Fibroblast of pulmonary artery (primary cell): ENCODE measurements at places on chromosomes 12 and 14.
A peak's percentile ranks its signal among the peaks of the same experiment; 100 is the strongest.

GRCh38 chr12:19031032-19031431 is 98.5 kb upstream of the PLEKHA5 start:
- DNase-seq, result peak; percentile 78

DNA sequence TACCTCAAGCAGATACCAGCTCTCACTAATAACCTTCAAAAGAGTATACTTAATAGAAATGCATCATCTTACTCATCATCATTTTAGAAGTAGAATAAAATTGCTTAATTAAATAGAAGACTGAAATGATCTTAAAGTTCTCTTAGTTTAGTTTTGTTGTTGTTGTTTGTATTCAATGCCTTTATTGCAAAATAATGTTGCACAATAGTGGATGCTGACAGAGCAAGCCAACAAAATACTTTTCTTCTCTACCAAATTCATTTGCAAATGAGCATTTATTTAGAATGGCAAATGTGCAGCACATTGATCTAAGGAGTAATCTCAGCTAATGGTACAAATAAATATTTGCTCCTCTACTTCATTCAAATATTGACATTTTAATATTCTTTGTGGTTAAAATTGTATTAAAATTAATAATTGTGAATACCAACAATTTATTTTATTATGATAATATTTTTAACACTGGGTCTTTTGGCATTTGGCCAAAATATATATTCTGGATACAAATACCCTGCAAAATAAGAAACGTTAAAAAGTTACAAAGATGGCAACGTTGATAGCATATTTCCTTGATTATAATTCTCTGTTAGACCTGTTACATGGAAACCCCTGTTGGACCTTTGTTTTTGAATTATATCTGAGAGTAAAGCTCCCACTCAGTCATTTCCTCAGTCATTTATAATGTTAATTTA is 496.1 kb downstream of the RERGL start:
- DNase-seq, result no peak

DNA sequence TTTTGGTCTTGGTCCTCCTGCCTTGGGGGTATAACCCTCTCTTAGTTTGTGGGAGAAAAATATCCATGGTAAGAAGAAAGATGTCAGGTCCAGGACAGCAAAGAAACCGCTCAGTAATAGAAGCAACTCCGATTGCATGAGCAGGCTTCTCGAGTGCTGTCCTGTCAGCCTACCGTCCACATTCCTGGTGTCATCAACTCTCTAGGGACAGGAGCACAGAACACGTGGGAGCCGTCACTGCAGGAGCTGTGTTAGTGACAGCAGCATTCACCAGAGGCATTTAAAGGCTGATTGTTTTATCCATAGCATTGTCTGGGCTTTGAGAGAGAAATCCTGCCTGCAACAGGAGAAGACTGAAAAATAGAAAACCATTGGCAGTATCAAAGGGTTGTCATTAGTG is 244.2 kb downstream of the CACNA1C start:
- no peak for DNase-seq

DNA sequence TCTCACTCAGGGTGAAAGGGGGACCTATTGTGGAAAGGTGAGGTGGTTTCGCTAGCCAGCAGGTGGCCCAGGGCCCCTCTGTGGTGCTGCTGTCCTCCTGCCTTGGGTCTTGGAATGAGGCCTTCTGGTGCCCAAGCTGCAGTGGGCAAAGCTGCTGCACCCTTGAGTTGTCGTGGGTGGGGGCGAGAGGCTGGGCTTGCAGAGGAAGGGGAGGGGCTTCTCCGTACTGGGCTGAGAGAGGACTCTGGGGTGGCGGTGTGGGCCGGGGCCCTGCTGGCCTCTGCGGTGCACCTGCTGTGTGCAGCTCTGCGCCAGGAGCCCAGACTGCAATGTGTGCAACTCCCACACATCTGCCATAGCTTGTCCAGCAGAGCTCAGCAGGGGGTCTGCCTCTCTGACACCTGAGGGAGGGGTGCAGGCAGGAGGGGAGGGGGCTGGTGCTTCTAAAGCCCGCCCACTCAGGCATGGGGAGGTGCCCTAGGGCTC is 145.8 kb downstream of the KIF26A start:
- DNase-seq, result no peak

GRCh38 chr12:109277899-109278762 is 31.0 kb downstream of the FOXN4 start:
- peak; percentile 11 for DNase-seq
